ENCODE measurements at places on chromosomes 2 and 18.
A peak's percentile ranks its signal among the peaks of the same experiment; 100 is the strongest.

DNA sequence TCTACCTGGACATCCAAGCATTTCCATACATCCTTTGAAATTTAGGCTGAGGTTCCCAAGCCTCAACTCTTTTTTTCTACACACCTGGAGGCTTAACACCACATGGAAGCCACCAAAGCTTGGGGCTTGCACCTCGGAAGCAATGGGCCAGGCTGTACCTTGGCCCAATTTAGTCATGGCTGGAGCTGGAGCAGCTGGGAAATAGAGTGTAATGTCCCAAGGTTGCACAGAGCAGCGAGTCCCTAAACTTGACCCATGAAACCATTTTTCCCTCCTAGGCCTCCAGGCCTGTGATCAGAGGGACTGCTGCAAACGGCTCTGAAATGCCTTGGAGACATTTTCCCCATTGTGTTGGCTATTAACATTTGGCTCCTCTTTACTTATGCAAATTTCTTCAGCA lies 1574.3 kb upstream of the ZEB2 start:
- DNase-seq = no peak

DNA sequence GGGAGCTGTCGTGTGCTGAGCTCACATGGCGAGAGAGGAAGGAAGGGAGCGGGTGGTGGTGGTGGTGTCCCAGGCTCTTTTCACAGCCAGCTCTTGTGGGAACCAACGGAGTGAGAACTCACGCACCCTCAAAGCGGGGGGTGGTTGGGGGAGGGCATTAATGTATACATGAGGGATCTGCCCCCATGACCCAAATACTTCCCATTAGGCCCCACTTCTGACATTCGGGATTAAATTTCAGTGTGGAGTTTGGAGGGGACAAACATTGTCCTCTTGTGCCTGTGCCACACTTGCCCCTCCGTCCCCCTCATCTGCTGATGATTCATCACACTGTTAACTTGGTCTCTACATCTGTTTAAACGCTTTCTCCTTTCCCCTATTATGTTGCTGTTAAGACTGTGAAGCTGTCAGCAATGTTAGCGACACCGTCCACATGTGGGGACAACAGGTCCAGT lies 22.5 kb downstream of the INPP4A start:
- peak; percentile 39 for DNase-seq

- DNase-seq = peak; percentile 37
These were observed 110.9 kb downstream of the NAB1 start for GRCh38 chr2:190759749-190760213.

GRCh38 chr2:73770725-73771124 lies 9.2 kb downstream of the DUSP11 start:
- DNase-seq = no peak
